ENCODE measurements at places on chromosomes 11 and 22.
A peak's percentile ranks its signal among the peaks of the same experiment; 100 is the strongest.

- no peak for DNase-seq
These were observed 23.0 kb downstream of the MOGAT2 start for GRCh38 chr11:75740681-75741080.

DNA sequence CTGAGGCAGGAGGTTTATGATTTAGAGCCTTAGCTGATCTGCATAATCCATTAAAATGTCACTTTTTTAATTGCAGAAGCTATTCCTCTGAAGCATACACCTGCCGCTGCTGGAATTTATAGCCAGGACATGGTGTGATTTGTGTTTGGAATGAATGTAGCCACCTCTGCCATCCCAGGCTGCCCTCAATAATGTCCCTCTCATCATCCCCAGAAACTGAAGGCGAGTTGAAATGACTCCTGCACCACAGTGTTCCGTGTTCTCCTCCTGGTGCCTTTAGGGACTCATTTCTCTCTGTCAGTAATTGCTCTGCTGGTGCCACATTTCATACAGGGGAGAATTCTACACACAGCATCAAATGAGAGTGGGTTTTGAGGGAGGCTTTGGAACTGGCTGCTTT, 191.0 kb downstream of the C11orf91 start:
- DNase-seq = no peak

DNA sequence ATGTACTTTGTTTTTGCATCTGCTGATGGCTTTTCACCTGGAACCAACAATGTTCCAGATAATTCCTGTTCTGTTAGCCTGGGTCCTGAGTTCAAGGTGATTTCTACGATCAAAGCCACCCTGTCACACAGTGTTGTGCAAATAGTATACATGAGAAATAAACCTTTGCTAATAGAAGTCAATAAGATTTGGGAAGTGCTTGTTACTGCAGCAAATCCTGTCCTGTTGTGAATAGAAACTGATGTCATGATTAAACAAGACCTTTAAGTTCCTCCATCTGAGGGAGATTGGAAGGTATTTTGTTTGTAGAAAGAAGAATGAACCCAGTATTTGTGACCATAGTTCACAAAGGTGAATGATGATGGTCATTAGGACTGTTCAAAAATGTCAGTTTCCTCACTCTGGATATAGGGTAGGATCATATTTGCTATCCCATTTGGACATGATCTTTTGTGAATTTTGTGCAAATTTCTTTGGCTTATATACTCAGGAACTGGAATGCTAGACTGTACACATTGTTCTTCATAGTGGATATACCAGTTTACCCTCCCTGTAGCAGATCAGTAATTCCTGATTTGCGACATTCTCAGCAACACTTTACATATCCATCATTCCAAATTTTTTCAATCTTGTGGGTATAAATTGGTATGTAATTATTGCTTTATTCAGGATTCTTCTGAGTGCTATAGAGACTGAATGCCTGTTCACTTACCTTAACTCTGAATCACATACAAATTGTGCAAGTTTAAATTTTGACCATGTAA, 428.5 kb downstream of the METTL15 start:
- DNase-seq = no peak

- no peak for DNase-seq
These were observed 87.5 kb downstream of the TP53I11 start for GRCh38 chr11:44863231-44863630.

DNA sequence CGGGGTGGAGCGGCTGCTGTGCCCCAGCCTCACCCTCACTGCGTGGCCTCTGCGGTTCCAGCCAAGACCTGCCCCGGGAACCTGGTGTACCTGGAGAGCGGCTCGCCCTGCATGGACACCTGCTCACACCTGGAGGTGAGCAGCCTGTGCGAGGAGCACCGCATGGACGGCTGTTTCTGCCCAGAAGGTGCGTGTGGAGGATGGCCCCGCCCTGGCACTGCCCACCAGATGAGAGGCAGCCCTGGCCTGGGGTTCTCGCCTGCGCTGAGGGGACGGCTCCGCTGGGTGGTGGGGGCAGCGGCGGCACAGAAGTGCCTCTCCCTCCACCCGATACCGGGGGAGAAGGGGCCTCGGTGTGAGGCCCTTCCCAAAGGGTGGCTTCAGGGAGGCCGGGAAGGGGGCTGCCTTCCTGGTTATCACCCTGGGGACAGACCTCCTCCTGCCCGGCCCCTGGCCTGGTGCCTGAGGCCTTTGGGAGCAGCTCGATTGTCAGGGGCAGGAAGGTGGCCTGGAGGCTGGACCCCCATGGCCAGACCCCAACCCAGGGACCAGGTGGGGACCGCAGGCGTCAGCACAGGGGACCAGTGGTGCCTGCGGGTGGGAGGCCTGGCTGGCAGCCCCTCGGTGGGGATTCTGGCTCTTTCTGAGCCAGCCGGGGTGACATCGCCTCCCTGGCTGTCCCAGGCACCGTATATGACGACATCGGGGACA, 7.1 kb downstream of the MUC2 start:
- DNase-seq = no peak

DNA sequence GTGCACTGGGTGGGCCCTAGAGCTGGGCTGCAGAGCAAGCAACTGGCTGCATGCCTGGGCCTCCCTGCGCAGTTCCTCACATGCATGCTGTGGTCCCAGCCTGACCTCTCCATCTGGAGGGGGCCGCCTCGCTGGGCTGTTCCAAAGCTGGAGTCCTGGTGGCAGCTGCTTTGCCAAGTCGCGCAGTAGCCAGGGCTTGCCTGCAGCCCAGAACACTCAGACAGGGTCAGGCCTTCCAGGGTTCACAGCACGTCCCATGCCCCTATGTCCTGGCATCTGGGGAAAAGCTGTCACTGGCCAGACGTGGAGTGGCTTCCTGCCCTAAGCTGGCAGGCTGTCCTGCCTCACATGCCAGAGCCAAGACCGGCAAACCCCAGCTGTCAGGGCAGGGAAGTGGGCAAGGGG, 16.5 kb upstream of the CDC42EP2 start:
- DNase-seq = no peak

- no peak for DNase-seq
These were observed 596.0 kb upstream of the B3GAT1 start for GRCh38 chr11:135008001-135008405.

DNA sequence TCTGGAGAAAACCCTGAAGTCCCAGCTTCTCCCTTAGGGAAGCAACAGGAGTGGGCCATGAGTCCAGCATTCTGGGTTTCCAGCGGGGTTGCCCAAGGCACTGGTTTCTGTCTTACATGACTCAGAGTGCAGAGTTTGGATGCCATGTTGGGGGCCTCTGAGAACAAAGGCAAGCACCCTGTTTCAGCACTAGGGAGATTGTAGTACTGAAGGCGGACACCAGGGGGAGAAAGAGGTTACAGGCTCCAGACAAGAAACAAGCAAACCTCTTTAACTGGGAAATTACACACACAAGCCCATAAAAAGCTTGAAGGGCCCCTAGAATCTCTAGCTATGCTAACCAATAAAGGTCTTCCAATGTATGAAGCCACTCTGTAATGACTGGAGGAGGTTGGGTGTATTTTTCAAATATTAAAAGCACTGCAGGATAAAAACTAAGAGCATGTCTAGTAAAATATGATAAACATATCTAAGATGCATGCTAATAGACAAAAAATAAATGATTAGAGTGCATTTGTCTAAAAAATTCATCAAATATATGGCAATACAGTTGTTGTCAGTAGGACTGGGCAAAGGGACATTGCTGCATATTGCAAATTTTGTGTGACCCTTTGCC, 7.1 kb downstream of the MS4A6E start:
- DNase-seq = peak; percentile 36

GRCh38 chr11:47078751-47079521, 97.7 kb downstream of the ARFGAP2 start:
- DNase-seq = no peak

DNA sequence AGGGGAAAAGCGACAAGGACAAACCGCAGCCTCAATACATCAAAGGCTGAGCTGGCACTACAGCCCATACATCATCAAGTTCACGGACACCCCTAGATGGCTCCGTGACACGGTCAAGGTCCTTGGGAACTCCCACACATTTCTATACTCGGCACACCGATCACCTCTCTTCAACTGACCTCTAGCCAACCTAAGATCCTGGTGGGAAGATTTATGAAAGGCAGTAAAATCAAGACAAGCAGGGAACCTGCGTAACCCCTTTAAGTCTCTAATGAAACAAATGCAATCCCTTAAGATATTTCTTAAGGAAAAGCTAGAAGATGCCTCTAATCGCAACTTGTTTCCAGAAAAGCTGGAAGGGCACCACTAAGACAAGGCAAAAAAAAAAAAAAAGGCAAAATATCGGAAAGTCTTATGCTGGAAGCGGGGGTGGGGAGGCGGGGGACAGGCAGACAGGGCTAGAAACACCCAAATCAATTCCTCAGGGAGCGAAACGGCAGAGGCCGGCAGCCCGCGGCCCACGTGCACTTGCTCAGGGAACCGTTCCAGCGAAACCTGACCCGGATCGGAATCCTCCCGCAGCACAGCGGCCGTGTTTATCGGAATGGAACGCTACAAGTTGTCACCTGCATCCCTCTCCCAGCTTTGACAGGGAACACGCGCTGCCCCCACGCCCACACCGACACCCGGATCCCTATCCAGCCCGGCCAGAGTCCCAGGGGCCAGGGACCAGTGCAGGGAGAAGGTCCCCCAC, 1.4 kb downstream of the ARHGAP20 start:
- DNase-seq = peak; percentile 4

- DNase-seq = no peak
These were observed 101.7 kb downstream of the FAM181B start for GRCh38 chr11:82631722-82632630.

DNA sequence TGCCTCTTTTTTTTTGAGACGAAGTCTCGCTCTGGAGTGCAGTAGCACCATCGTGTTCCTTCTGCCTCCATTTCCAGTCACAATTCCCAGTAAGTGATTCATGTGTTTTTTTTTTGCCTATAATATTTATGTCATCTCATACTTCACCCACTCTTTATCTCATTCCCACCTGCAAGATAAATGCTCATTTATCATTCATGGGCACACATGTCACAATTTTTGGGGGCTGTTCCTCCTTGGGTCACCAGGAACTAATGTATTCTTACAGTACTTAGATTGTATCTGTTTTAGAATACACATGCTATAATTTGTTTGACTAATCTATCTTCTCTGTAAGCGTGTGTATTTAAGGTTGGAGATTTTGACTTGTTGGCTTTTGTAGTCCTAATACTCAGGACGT, 222.7 kb downstream of the SWAP70 start:
- no peak for DNase-seq

GRCh38 chr11:94793822-94794221, 25.7 kb downstream of the AMOTL1 start:
- no peak for DNase-seq

GRCh38 chr11:103483996-103484395, 374.8 kb downstream of the DYNC2H1 start:
- DNase-seq = no peak

- no peak for DNase-seq
These were observed 32.8 kb upstream of the PPARA start for GRCh38 chr22:46117206-46118199.

GRCh38 chr11:102177974-102178631, 67.9 kb downstream of the YAP1 start:
- no peak for DNase-seq

GRCh38 chr22:40363059-40363458, 7.3 kb upstream of the SGSM3 start:
- DNase-seq = no peak

- no peak for DNase-seq
These were observed 116.6 kb downstream of the PLEKHA7 start for GRCh38 chr11:16897470-16898061.

- no peak for DNase-seq
These were observed 111.2 kb upstream of the FGF3 start for GRCh38 chr11:69930081-69931059.

DNA sequence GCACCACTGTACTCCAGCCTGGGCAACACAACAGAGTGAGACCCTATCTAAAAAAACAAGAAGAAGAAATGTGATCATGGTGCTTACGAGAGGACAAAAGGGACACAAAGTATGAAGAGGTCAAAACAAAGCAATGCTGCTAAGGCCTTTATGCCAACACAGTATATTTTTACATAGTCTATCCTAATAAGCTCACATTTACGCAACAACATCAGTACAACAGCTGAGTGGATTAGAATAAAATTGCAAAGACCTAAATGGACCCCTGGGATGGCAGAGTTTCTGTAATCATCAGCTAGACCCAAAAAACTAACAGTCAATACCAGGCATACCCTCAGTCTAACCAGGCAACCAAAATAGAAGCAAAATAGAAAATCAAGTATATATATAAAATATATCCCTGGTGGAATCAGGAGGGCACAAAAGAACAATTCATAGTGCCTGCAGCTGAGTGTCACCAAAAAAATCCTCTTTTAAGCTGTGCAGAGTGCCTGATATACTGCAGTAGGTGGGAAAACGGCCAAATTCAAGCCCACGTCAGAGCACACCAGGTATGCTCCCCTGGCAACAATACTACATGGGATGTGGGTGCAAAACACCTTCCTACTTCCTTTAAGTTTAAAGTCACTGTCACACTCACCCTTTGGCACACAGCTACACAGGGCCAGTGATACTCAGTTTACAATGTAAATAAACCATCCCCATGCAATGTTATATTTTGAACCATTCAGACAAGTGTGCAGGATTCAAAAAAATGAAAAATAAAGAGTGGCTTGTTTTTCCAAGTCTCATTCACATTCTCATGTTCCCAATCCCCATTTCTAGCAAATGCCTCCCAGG, 57.8 kb downstream of the RBFOX2 start:
- DNase-seq = no peak

GRCh38 chr11:58957922-58958321, 18.6 kb downstream of the GLYATL1 start:
- DNase-seq = no peak
